GM12864 (cell line): ENCODE measurements at places on chromosomes 5 and 9.

GRCh38 chr5:87877023-87877422 is 391.6 kb downstream of the TMEM161B start:
- DNase-seq: no peak

GRCh38 chr5:141672841-141673813 is 8.9 kb downstream of the ARAP3 start:
- no peak for DNase-seq

GRCh38 chr9:19117039-19117716 is 10.1 kb downstream of the PLIN2 start:
- DNase-seq: no peak

DNA sequence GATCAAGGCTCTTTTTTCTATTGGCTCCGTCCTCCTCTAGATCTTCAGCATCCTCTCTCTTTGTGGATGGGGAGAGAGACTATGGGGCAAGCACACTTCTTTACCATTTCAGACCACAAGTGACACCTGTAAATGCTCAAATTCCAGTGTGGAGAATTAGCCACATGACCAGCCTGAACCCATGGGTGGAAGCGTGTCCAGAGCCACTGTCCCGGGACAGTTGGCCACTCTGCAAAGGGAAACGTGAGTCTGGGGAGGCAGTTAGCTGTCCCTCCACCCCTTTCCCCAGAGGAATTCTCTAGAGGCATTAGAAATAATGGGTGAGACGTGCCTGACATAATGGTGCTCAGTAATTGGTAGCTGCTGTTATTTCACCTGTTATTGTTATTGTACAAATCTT is 40.9 kb downstream of the AMBP start:
- no peak for DNase-seq

DNA sequence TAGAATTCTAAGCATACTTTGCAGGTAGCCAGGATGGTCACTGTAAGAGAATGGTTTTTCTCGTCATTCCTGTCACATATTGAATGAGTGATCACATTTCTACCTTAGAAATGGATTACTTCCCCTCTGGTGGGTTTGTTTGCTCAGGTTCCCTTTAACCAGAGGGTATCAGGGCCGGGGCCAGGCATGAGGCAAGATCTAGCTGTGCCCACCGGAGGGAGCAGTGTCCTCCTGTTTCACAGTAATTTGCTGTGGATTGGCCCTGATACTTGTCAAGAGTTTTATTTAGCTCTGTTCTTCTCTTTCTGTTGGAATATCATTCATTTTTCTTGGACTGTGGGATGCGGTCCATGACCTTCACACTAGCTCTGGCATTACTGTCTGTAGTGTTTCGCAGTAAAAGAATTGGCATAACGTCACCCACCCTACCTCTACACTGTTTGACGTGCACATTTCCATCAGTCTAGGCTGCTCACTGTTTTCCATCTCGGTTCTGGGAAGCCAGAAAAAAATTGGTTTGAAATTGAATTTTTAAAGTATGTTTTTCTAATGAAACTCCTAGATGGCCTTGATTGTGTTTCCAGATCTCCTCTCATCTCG is 42.4 kb upstream of the ZBED3 start:
- no peak for DNase-seq

GRCh38 chr9:134867917-134868750 is 12.5 kb upstream of the FCN2 start:
- no peak for DNase-seq

DNA sequence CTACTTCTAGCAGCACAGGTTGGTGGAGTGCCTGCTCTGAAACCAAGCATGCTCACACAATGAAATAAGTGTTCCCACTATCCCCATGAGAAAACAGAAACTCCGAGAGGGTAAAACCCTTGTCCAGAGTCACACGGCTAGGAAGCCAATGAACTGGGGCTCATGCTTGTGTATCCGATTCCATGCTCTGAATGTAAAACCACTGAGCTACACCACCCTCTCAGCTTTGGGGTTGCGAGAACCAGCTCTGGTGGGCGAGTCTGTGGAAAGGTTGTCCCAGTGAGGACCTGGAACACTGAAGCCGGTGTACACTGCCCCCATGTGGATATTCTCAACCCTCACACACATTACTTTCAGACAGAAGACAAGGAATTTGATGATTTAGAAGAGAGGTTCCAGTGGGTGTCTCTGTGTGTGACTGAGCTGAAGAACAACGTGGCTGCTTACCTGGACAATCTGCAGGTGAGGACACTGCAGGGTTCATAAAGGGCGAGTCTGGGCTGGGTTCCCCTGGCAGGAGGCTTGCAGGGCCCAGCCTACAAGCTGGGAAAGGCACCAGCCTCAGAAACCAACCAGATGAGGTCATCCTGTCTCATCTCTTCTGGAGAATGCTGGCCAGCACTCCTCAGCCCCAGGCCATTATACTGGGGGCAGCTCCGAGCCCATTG is 37.4 kb downstream of the ARHGEF37 start:
- peak; percentile 50 for DNase-seq

GRCh38 chr5:111379391-111379816 is 132.9 kb downstream of the STARD4 start:
- DNase-seq: no peak

GRCh38 chr5:174410716-174411478 is 313.5 kb upstream of the MSX2 start:
- DNase-seq: no peak

DNA sequence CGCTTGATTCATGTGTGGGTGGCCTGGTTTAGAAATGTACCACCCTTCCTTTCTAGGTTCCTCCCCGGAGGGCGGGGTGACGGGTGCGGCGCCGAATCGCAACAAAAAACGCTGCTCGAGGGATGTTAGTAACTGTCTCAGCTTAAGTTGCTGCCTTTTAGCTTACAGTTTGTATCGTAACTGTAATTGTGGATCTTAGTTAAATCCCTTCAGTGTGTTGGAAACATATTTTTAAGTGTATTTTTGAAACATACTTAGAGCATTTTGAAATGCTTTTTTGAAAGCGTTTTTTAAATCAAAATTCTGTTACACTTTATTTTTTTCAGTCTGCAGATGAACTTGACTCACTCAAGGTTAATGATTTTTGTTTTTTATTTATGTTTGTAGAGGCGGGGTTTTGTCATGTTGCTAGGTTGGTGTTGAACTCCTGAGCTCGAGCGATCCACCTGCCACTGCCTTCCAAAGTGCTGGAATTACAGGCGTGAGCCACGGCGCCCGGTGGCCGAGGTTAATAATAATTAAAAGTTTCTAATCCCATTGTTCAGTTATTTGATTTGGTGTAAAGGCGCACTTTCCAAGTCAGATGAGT is 997 bp upstream of the CHD1 start:
- DNase-seq: no peak

DNA sequence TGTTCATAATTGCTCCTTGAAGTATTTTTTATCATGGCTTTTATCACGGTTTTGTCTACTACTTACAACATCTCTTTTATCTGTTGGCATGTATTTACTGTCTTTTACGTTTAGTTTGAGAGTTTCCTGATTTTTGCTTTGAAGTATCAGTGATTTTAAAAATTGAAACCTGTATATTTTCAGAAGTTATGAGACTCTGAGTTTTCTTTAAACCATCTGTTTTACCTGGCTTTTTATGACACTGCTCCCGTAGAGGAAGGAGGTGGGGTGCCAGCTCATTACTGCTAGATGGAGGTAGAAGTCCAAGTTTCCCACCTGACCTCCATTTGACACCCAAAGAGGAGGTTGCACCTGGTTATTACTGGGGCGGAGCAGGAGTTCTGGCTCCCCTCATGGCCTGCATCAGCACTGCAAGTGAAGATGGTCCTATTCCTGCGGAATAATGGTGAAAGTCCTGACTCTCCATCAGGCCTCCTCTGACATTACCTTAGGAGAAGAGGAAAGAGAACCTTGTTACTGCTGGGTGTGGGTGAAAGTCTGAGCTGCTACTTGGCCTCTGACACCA is 10.0 kb upstream of the ZNF131 start:
- DNase-seq: no peak

GRCh38 chr5:149035372-149035790 is 27.5 kb downstream of the SH3TC2 start:
- DNase-seq: peak; percentile 7

DNA sequence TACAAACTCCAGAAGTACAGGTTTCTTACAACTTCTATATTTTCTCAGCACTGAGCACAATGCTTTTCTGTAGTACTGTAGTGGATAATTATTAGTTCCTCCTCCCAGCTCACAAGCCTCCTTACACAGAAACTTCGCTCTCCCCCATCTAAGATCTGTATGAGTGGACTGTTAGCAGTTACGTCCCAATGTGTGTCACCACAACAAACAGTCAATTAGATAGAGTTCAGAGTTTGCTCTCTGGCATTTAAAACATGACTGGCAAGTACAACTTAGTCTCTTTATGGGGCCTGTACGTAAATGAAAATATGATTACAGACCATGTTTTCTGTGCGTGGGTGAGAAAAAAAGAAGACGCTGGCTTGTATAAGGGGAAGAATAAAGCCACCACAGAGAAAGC is 631.4 kb upstream of the DMAC1 start:
- no peak for DNase-seq

- DNase-seq: no peak
Measured at GRCh38 chr5:14463629-14464028, 118.0 kb upstream of the OTULINL start.
